SK-MEL-5 (cell line): ENCODE measurements at places on chromosomes 5 and 9.

GRCh38 chr9:76180541-76180940 lies 213.7 kb downstream of the RFK start:
- DNase-seq = no peak

GRCh38 chr9:98260635-98261034 lies 5.2 kb upstream of the TBC1D2 start:
- no peak for DNase-seq

DNA sequence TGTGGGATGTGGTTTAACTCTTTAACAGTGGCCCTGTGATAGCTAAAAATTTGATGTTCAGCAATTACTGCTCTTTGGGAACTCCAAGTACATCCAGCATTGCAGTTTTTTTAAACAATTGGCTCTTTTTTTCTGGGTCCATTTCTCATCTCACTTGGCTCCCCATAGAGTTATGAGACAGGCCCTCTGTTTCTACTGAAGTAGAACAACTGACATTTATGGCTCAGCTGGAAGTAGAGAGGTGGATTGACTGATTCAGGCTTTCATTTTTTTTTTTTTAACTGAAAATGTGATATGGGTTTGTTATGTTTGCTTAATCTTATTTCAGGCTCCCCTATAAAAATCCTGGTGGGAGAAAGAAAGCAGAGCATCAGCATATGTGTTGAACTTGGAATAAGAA lies 96.6 kb upstream of the CD180 start:
- peak; percentile 61 for DNase-seq

DNA sequence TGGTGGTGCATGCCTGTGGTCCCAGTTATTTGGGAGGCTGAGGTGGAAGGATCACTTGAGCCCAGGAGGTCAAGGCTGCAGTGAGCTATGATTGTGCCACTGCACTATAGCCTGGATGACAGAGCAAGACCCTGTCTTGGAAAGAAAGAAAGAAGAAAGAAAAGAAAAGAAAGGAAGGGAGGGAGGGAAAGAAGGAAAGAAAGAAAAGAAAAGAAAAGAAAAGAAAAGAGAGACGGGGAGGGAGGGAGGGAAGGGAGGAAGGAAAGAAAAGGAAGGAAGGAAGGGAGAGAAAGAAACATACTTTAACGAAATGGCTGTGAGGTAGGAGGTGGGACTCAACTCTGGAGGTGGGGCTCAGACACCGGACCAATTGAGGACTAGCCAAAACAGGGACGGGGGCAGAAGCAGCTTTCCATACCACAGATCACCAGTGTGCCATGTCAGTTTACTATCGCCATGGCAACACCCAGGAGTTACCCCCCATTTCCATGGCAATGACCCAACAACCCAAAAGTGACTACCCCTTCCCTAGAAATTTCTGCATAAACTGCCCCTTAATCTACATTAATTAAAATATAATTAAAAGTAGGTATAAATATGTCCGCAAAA lies 21.3 kb downstream of the PTGES start:
- DNase-seq = no peak

- DNase-seq = no peak
Measured at GRCh38 chr5:90366948-90367347, 42.6 kb downstream of the CETN3 start.

DNA sequence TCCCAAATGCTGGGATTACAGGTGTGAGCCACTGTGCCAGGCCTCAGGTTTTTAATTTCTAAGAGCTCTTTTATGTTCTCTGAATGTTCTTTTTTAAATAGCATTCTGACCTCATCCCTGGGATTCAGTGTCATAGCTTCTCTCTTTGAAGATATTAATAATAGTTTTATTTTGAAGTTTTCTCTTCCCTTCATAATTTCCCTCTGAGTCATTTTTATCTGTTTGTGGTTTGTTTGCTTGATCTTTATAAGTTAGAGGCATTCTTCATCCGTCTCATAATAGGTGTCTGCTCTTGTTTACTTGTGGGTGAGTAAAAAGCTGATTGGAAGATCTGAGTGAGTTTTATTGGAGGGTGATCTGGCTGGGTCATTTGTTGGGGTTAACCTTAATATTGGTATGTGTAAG lies 12.5 kb upstream of the MAMDC2 start:
- DNase-seq = no peak

DNA sequence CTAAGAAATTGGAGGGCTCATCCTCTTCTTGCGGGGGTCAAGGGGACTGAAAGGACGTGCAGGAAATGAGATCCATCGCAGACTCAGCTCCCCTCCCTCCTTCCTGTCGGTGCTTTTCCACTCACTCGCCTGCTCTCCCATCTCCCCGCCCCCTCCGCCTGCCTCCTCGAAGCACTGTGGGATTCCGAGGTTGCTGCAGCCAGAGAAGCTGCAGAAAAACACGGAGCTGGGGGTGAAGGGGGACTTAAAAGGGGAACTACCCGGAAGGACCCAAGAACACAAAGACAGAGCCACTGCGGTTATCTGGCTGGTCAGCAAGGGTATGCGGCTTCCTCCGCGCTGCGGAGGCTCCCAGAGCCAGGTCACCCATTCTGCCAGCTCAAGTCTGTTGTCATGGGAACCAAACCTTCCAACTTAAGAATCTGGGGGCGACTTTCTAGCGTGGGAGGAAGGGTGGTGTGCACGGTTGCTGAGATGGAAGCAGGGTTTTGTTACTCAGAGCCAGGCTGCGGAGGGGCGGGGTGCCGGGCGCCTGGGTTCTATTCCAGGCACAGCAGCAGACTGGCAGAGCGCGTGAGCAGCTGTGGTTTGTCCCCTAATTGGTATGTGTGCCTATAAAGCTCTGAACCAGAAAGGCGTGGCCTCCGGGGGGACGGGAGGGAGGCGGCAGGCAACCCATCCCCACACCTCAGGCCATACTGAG lies 24.9 kb downstream of the PCDHGC5 start:
- DNase-seq = no peak

GRCh38 chr5:172830275-172830799 lies 3.7 kb upstream of the ERGIC1 start:
- no peak for DNase-seq

DNA sequence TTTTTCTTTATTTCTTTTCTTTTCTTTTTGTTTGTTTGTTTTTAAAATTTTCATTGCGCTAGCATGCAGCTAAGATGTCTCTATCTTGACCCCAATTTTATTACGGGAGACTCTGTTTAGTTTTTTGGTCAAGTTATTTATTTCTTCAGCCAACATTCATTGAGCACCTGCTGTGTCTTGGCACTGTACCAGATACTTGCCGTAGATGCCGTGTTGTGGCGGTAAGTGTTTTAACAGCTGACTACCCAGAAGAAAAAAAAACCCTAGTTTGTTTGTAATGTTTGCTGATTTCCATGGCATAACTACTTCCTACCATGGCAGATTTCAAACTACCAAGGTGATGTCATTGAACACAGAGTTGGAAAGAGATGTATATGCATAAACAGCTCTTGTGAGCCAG lies 65.0 kb downstream of the UGCG start:
- no peak for DNase-seq

DNA sequence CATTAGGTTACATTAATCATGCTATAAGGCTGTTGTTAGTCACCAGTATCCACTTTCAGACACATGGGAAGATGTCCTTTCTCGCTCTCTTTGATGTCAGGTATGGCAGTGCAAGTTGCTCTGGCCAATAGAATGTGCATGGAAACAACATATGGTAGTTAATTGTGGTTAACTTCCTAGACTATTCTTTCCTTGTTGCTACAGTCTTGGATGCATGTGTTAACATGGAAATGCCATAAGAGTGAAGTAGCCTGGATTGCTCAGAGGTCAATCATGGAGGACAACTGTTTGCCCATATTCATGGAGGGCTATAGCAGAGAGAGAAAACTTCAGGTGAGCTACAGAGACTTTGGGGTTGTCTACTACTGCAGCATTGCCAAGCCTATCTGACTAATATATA lies 245.8 kb upstream of the GAS1 start:
- DNase-seq = no peak

- DNase-seq = peak; percentile 59
Measured at GRCh38 chr9:129506892-129507291, 114.0 kb downstream of the C9orf50 start.

DNA sequence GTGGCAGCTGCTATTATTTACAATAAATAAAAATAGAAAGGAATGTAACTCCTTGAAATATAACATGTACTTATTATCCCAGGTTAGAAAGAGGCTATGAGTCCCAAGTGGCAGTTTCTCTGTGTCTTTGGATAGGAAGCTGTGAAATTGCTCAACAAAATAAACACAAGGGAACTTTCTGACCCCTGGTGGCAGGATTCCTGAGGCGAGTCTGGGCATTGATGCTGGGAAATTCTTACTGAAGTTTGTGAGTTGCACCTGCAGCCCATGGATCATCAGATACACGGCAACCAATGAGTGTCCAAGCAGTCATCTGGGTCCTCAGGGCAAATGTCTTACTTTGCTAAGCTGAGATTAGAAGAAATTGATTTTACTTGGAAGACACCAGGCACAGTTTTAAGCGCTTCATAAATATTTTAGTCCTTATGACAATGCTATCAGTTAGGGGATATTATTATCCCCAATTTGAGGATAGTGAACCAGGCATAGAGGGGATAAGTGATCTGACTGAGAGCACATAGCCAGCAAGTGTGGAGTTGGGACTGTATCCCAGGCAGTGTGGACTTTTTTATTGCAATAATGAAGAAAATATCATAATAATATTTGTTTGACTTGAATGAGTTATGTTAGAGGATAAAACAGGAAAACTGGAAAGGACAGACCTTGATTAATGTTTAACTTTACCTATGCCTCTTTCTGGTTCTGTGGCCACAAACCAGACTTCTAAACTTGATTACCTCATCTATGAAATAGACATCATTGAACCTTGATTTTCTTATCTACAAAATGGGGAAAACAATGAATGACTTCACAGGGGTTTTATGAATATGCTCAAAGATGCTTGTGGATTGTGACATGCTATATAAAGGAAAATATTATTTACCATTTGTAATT lies 265.5 kb upstream of the ADAMTSL1 start:
- peak; percentile 56 for DNase-seq

- DNase-seq = no peak
Measured at GRCh38 chr9:82255481-82256176, 267.1 kb downstream of the SPATA31D1 start.

GRCh38 chr9:16282216-16282615 lies 588.3 kb downstream of the BNC2 start:
- DNase-seq = no peak

- DNase-seq = no peak
Measured at GRCh38 chr5:110269478-110270142, 456.9 kb downstream of the TMEM232 start.

- DNase-seq = no peak
Measured at GRCh38 chr5:109611061-109611460, 78.7 kb upstream of the MAN2A1 start.

- DNase-seq = peak; percentile 19
Measured at GRCh38 chr5:163439092-163439425, 1.7 kb downstream of the CCNG1 start.

GRCh38 chr5:114223866-114224265 lies 138.0 kb upstream of the KCNN2 start:
- peak; percentile 65 for DNase-seq

DNA sequence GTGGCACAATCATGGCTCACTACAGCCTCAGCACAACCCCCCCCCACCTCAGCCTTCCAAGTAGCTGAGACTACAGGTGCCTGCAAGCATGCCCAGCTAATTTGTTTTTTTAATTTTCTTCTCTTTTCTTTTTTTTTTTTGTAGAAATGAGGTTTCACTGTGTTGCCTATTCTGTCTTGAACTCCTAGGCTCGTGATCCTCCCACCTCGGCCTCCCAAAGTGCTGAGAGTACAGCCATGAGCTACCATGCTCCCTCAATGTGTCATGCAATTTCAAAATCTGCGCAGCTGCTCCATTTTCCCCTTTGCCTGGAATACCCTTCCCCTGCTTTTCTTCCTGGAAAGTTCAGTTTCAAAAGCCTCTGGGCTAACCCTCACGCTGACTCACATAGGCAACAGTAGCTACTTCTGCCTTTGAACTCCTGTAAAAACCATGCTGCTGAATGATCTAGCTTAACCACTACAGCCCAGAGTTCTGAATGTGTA lies 71.0 kb upstream of the IL7R start:
- no peak for DNase-seq

DNA sequence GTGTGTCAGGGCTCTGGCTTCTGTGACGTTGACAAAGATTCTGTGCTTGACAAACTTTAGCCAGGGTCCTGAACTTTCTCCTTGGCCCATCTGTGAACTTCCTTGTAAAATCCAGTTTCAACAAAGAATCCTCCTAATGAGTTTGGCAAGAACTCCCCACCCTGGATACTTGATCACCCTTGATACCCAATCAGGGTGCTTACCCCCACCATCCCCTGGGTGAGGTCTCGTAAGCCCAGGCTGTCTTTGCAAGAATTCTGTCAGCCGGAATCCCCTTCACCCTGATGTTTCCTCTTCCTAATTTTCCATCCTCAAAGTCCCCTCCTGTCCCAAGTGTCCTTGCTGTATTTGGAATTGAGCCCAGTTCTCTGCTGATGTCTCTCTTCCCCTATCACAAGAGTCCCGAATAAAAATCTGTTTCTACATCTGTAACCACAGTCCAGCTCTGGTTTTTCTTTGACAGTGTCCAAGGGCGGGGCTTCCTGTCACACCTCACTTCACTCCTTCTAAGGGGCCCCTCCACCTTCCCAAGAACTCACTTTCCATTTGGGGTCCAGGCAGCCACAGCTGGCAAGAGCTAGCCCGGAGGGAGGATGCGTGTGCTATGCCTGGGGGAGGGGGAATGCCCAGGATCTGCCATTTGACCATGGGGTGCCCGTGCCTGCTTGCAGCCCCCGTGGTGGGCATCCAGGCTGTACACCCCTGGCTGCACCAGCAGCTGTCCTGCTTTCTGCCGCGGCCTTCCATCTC lies 2.7 kb upstream of the CARD19 start:
- no peak for DNase-seq

- DNase-seq = no peak
Measured at GRCh38 chr9:69264526-69264925, 60.5 kb upstream of the ENTREP1 start.

GRCh38 chr5:68433923-68434879 lies 218.6 kb downstream of the PIK3R1 start:
- DNase-seq = peak; percentile 33

- no peak for DNase-seq
Measured at GRCh38 chr5:122219436-122220166, 90.3 kb downstream of the ZNF474 start.

DNA sequence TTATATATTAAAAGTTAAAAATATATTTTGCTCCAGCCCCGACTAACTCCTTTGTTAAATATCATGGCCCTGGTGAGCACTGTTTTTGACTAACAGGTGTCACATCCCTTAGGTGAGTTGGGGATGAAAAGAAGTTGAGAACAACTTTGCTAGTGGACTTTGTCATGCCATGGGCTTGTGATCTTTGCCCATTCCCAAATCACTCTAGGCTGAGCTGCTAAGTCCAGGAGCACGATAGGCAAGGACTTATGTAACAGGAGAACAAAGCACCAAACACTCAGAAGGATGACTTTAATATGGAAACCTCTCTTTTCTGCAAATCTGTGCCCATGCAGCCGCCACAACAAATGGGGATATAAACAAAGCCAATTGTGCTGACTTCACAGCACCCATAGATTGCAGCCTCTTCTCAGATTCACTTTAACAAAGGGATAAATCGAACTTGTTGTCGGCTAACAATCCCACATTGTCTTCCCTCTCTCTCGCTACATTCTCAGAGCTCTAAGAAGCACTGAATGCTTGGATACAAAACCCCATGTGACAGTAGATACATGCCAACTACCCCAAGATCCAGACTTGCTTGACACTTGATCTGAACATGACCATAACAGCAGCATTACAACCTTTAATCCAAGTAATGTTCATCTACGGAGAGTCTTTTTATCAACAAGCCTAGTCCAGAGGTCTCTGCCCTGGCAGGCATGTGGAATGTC lies 86.8 kb upstream of the CD180 start:
- DNase-seq = peak; percentile 75

- DNase-seq = no peak
Measured at GRCh38 chr9:135478191-135478590, 1.4 kb upstream of the PPP1R26 start.
